ENCODE measurements at places on chromosomes 6 and 20.

DNA sequence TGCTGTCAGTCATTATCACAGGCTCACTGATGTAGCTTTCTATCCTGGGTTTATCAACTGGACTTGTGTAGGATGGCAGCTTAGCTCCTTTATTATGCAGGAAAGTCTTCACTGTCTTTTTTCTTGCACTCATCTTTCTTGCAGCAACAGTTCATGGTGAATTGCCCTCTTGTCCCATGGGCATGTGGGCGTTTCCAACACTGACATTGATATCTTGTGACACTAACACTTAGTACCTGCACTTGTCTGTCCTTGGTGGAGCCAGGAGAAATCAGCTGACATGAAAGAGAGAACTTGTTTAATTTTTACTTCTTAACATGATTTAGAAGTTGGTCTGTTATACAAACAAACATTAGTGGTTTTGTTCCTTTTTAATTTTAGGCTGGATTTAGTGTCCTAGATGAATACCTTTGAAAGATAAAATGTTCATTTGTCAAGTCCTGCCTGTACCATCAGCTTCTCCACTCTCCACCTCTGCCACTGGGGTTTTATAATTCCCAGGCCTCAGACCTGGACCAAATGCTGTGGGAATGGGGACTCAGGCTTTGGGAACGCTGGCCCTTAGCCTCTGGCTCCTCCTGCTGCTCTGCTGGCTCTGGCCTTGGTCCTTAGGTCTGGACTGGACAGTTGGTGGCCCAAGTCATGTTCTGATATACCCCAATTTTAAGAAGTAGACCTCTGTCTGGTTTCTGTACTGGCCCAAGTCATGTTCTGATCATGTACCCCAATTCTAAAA lies 161.0 kb upstream of the LAMP5 start:
- DNase-seq, result no peak

DNA sequence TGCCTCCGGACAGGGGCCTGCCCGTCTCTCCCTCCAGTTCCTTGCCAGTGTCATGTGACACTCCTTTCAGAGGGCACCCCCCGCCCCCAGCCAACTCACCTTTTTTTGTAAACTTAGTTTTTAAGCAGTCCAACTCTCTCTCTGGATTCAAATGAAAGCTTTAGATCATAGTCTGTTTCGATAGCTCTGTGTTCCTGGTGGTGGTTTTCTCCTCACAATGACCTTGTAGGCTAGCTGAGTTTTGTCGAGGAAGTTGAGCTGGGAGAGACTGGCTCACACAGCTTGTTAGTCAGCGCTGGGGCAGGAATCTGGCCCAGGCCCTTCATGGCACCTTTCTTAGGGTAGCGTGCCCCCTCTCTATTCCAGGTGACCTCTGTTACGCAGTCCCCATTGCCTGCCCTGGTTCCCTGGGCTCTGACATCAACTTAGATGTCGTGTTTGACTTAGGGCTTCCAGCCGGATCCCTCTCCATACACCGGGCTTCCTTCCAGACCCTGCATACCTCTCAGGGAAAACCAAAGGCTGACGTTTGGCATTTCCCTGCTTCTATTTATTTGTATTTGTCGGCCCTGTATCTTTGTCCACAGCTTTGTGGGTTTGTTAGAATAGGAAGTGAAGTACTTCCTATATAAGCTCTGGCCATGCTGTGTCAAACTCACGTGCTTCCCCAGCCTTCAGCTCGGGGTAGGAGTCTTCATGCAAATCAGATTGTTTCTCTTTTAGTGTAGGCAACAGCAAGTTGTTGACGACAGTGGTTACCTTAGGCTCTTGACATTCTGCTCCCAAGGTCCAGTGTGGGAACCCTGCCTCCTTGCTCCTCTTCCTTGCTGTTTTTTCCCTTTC lies 12.7 kb downstream of the IGF2R start:
- peak; percentile 43 for DNase-seq

- DNase-seq, result no peak
Measured at GRCh38 chr6:2741756-2742155, 9.0 kb downstream of the MYLK4 start.

GRCh38 chr6:7426447-7427169 lies 37.0 kb downstream of the RIOK1 start:
- DNase-seq, result no peak

- DNase-seq, result peak; percentile 31
Measured at GRCh38 chr6:45681860-45682511, 304.3 kb upstream of the SUPT3H start.

- DNase-seq, result no peak
Measured at GRCh38 chr6:154503658-154504057, 6.8 kb downstream of the CNKSR3 start.

GRCh38 chr20:4617484-4617883 lies 104.2 kb upstream of the PRND start:
- DNase-seq, result no peak

DNA sequence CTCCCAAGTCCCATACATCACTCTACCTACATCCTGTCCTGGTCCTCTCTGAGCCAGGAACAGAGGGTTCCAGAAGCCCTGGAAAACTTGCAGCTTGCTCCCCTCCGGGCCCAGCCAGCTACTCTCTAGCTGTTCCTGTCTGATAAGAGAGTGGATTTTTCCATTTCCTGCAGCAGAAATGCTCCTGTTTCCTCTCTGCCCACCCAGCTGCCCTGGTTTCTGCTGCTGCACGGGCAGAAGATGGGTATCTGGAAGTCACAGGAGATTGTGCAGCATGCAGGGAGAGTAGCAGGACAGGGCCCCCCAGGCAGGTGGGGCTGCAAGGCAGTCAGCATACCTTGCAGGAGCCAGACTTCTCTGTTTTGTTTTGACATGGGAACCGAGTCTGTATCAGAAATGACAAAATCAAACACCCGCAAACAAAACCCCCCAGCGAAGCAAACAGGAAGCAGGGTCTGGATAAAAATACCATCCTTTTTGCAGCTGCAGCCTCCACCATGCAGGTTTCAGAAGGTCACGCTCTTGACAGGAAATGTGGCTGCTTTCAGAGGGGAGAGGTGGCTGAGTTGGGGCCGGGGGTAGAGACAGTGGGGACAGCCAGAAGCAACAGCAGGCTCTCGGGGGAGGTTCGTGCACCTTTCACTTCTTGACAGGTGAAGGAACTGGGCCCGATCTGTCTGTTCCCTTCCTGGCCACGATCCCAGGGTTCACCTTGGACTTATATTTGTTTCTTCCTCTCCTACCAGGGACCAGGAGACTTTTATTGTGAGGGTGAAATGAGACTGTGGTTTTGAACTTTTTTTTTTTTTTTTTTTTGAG lies 50.8 kb upstream of the FAM83D start:
- DNase-seq, result peak; percentile 76

GRCh38 chr20:33791959-33792597 lies 19.1 kb upstream of the CHMP4B start:
- peak; percentile 64 for DNase-seq

Measured in CD4-positive, alpha-beta T cell treated with Interleukin-17A for 4 hours (primary cell).